ENCODE measurements at places on chromosomes 16 and 17. TPM values are rescaled to one million over a fixed set of nuclear protein-coding genes. Genes with fewer than 3 reads are reported as not detected.

- DNase-seq = no peak
These were observed 29.4 kb upstream of the SUPT4H1 start for GRCh38 chr17:58381124-58382035.

DNA sequence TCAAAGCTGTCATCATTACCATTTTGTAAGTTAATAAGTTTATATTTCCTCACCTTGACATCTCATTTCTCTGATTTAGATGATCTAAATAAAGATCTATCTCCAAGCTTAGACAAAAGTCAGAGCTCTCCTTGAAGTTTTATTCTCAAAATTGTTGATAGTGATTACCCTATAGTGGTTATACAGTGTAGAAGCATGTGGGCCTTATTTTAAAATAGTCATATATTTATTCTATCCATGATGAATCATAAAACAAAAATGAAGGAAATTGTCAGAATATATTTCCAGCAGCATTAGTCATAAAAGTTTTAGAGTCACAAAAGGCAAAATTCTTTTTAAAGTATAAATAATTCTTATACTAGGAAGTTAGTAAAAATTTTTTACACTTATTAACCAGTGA is 49.0 kb downstream of the RHOT1 start:
- peak; percentile 53 for DNase-seq

- peak; percentile 27 for DNase-seq
These were observed 50.7 kb downstream of the TANGO6 start for GRCh38 chr16:68893710-68894705.

DNA sequence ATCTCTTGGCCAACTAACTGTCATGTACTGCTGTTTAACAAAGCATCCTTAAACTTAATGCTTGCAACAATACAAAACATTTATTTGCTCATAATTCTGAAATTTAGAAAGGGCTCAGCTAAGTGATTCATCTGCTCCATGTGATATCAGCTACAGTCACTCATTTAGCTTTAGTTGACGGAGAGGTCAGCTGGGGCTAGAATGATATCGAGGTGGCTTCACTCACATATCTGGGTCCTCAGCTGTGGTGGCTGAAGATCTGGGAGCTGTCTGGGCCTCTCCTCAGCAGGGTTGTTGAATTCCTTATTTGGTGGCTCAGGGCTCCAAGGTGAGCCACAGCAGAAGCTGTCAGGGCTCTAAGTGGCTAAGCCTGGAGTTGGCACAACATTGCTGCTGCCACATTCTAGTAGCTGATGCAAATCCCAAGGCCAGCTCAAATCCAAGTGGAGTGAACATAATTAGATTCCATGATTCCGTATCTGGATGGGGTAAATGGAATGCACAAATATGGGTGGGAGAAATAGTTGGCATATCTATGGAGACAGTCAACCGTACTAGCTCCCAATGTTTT is 62.8 kb downstream of the HS3ST3A1 start:
- DNase-seq = no peak

CSH2 gene
- total RNA-seq = not detected

SEC14L5 gene
- 1.2 TPM for total RNA-seq

SDR42E1 gene
- total RNA-seq = 0.08 TPM

SMIM36 gene
- total RNA-seq = not detected

Data from fibroblast of the aortic adventitia (primary cell).